Fibroblast of skin of right quadriceps (primary cell): ENCODE measurements at places on chromosomes 6 and 20.
A peak's percentile ranks its signal among the peaks of the same experiment; 100 is the strongest.

GRCh38 chr20:43789593-43789992 lies 62.8 kb upstream of the GTSF1L start:
- DNase-seq = no peak

- DNase-seq = no peak
Measured at GRCh38 chr6:51273228-51273961, 454.7 kb downstream of the TFAP2B start.

GRCh38 chr20:24048024-24048611 lies 59.5 kb upstream of the GGTLC1 start:
- no peak for DNase-seq

DNA sequence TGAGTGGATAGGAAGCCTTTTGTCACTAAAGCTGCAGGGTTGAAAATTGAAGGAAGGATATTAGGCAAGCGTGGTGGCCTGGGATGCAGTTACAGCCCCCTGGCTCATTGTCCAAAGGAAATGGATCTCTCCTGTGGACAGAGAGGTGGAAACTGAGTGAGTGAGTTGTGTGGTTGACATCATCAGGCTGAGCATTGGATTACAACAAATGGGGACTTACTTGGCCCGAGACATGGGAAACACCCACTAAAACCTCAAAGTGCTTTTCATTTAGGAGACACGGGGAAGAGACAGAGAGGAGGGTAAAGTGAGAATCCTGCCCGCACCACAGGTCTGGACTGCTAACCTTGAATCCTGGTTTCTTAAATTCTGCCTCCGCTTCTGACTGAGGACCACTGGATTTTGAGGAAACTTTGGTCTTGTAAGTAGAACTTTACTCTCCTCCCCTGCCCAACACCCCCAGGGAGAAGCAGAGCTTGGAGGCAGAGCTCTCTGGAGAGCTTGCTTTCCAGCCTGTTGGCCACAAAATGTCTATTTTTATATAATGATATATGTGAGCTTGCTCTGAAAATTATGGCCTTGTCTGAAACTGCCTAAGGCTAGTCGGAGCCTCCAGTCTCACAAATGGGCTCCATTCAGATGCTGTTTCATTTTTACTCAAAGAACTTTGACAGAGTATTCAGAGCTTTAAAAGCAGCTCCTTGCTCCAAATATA lies at the start of gene PKIG:
Gene PKIG, plus strand, starts transcription at position 269 of the 715 bp plus-strand sequence. CDS start 31,978 bp downstream, outside the sequence.
- DNase-seq = peak; percentile 86

DNA sequence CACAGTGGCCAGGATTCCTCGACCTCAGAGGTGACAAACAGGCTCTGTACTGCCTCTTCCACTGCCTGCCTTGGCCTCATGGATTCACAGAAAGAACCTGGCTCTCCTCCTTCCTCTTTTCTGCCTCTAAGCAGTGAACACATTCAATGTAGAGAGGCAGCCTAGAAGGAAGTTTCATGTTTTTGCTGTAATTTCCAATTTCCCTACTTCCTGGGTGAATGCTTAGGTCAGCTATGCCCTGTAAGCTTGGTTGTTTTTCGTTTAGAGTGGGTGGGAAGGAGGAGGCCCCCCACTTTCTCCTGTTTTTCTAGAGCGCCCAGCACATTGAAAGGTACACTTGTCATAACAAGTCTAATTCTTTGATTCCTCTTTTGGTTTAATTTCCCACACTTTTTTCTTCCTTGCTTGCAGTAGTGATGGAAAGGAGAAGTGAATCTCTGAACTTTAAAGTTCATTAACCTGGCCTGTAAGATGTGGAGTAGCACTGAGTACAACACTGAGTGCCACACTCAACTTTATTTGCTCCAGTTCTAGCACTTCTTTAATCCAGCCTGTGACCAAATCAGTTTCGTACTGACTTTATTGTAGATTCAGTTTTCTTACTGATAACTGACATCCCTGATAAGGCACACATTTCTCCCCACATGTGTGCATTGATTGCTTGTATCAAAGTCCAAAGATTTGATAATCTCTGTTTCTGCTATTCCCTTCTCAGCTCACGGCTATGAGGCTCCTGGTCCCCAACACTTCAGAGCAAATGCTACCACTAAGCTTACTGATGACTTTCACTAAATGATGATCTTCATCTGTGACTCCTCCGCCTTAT lies 100.0 kb upstream of the MAN1A1 start:
- no peak for DNase-seq

GRCh38 chr6:3789018-3789895 lies 37.7 kb upstream of the PXDC1 start:
- peak; percentile 71 for DNase-seq

- DNase-seq = no peak
Measured at GRCh38 chr6:21522797-21523456, 70.6 kb upstream of the SOX4 start.

GRCh38 chr20:39563349-39563748 lies 601.2 kb downstream of the DHX35 start:
- no peak for DNase-seq

DNA sequence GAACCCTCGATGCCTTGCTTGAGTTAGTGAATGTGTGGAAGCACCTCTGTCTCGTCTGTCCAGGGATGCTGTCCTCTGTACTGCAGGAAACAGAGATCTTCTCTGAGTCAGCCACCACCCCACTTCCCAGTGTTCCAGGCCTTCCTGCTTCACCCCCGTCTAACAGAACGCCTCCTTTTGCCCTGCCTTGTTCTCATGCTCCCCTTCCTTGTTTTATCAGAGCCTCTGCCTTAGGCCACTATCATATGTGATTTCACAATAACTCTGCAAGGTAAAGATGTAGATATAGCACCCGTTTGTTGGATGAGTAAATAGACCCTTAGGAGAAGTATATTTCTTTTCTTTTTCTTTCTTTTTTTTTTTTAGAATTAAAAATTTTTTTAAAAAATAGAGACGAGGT lies 106.7 kb upstream of the CLDN20 start:
- DNase-seq = no peak

- DNase-seq = peak; percentile 31
Measured at GRCh38 chr20:44209686-44210405, 725 bp downstream of the OSER1 start.

DNA sequence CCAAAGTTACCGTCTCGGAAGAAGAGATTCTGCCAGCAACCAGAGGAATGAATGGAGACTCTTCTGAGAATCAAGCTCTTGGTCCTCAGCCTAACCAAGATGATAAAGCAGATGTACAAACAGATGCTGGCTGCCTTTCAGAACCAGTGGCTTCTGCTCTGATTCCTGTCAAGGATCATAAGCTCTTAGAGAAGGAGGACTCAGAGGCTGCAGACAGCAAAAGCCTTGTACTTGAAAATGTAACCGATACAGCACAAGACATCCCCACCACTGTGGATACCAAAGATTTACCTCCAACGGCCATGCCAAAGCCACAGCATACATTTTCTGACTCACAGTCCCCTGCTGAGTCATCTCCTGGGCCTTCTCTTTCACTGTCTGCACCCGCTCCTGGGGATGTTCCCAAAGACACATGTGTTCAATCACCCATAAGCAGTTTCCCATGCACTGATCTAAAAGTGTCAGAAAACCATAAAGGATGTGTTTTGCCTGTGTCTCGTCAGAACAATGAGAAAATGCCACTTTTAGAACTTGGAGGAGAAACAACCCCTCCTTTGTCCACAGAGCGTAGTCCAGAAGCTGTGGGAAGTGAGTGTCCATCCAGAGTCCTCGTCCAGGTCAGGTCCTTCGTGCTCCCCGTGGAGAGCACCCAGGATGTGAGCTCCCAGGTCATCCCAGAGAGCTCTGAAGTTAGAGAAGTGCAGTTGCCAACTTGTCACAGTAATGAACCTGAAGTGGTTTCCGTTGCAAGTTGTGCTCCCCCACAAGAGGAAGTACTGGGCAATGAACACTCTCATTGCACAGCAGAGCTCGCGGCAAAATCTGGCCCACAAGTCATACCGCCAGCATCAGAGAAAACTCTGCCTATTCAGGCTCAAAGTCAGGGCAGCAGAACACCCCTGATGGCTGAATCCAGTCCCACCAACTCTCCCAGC lies 109.6 kb downstream of the RTN4IP1 start:
- DNase-seq = peak; percentile 99

DNA sequence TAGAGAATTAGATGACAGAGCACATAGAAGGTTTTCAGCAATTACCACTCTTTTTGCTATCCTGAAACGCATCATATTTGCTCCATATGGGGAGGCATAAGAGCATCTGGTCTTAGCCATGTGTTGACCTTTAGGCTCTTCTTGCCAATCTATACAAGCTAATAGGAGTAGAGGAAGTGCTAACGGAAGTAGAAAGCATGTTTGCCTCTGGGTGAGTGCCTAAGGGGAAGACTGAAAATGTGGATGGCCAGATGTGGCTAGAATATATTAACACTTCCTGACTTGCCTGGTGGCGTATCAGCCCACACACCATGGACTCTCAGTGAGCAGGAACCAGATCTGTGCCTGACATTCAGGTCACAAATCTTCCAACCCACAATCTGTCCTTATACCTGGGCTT lies 136.3 kb downstream of the LRRC1 start:
- DNase-seq = no peak
